ENCODE measurements at places on chromosomes 7 and 10.

- DNase-seq: no peak
Observed at GRCh38 chr7:121062671-121063279, 74.3 kb downstream of the CPED1 start.

DNA sequence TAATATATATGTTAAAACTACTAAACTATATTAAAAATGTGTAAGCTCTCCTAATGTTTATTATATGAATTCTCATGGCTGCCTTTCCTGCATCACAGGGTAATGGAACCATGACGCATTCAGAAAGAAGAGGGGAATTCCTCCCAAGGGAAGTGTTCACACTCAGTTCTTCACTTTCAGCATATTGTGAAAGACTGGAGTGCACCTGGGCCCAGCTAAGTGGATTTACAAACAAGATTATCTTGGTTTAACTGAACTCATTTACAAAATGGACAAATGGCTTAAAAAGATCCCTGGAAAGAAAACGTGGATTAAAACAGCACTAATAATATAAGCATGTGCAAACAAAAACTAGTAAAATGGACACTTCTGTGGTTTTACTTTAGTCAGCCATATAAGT lies 149.8 kb downstream of the DOCK4 start:
- DNase-seq: no peak

DNA sequence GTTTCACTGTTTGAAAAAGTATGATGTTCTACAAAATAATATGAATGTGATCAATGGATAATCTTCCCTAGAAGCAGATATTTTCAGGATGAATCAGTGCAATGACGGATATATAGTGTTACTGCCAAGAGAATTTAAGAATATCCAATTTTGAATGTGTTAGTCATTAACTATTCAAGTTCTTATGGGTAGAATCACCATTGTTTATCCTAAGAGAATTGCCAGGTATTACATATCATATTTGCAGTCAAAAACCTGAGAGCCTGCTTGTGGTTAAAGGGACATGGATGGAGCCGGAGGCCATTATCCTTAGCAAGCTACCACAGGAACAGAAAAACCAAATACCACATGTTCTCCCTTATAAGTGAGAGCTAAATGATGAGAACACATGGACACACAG lies 26.9 kb downstream of the AHR start:
- DNase-seq: no peak

GRCh38 chr10:28479425-28479865 lies 53.5 kb upstream of the WAC start:
- no peak for DNase-seq

GRCh38 chr10:123100030-123100762 lies 35.6 kb upstream of the HMX3 start:
- no peak for DNase-seq

- no peak for DNase-seq
Observed at GRCh38 chr7:45919231-45919784, 1.8 kb downstream of the IGFBP3 start.

- DNase-seq: peak; percentile 79
Observed at GRCh38 chr7:131546583-131547141, 9.8 kb downstream of the PODXL start.

DNA sequence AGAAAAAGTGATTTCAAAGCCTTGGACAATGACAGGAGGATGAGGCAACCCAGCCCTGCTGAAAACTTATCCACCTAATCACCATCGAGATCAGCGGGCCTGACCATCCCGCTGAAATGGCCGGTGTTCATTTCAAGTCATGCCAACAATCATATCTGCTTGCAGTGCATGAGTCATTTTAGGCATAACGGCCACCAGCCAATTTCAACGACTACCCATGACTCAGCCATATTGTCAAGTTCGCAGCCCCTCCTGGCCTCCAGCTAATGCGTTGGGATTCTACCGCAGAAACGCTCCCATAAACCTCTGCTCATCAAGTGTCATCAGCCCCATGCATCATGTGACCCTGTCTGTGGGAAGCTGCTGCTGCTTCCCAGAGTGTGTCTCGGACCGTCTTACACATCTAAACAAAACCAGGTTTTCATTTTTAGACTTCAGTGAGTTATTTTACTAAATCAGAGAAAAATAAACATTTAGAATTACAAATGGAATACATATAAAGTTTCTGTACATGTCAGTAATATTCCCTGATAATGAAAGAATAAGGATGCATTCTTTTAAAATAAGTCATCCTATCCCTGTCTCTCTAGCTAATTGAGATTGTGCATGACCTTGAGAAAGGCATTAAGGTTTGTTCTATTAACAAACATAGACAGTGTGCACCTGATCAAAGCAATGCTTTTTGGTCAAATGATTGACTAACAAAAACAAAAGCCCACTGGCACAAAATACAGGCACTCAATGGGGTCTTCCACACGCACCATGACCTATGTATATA lies 188.9 kb downstream of the ADAM12 start:
- no peak for DNase-seq

- DNase-seq: no peak
Observed at GRCh38 chr7:30816645-30817370, 45.6 kb downstream of the MINDY4 start.

- DNase-seq: no peak
Observed at GRCh38 chr10:75739414-75740143, 308.2 kb downstream of the LRMDA start.

- peak; percentile 74 for DNase-seq
Observed at GRCh38 chr7:143884969-143885559, 16.9 kb downstream of the TCAF1 start.

DNA sequence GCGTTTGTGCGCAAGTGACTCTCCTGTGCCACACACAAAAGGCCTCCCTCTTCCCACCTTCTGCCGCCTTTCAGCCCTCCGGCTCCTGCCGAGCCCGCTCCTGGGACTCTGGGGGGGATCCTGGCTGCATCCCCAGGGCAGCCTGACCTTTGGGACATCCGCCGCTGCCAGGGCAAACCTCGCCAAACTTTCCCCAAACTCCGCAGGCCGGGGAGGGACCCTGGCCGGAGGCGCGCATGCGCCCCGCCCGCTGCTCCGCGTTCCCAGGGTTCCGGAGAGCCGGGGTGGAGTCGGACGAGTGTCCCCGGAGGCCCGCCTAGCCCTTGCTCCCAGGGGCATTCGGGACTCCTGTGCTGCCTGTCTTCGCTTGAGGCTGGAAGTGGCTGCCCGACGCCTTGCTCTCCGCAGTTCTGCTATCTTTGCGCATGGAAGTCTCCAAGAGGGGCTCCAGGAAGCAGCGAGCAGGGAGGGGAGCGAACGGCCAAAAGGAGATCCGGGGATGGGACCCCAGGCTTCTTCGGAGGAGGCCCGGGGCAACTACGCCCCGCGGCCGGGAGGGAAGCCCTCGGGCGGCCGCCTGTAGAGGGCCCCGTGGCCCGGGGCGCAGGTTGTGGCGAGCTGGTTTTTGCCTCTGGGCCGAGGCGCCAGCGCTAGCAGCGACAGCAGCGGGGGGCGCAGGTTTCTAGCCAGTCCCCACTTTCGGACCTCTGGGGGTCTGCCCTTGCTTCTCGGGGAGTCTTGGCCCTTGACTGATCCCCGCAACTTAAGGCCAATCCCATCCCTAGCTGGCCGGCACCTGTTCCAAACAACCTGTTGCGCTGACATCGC lies 7.0 kb downstream of the PTF1A start:
- DNase-seq: no peak

DNA sequence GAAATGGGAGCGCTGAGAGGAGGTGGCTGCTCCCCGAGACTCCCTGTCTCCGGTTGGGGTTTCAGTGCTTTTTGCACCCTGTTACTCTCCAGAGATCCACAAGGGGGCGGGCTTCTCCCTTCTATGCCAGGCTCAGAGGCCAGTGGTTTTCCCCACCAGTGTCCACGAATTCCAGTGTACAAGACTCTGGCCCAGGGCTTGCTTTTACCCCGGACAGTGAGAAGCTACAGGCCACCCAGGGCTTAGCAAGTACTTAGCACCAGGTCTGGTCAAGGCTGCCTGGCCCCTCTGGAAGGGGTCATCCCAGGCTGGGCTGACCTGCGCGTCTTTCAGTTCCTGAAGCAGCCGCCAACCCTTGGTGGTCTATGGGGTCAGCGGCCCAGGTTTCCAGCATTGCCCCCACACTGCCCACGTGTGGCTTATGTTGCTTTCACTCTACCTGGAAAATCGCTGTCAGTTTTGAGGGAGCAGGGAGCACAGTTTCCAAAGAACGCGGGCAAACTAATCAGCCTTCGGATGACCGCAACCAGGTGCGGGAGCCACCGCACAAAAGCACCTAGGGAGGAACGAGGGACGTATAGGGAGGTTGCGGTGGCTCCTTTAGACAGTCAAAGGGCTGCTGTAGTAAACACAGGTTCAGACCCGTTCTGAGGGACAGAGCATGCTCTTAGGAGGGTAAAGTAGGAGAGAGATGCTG lies 6.8 kb downstream of the CYP26A1 start:
- DNase-seq: peak; percentile 35

DNA sequence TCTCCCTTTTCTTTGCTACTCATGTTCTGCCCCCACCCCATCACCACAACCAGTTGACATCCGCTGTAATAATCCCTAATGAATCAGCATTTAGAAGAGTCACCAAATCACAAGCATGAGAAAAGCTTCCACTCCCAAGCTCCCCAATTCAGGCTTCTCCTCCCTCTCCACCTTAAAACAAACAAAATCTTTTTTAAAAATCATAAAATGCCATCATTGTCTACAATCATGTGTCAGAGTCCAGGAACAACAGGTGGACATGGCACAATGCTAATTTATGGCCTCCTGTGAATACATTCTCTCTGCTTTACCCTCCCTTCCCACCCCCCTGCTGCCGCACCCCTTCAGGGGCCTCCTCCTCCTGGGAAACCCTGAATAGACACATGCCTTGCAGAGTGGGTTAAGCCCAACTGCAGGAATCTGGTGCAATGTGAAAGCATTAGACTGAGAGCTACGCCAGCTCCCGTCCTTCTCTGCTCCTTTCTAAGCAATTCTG lies 3.7 kb downstream of the LRRC4 start:
- no peak for DNase-seq

DNA sequence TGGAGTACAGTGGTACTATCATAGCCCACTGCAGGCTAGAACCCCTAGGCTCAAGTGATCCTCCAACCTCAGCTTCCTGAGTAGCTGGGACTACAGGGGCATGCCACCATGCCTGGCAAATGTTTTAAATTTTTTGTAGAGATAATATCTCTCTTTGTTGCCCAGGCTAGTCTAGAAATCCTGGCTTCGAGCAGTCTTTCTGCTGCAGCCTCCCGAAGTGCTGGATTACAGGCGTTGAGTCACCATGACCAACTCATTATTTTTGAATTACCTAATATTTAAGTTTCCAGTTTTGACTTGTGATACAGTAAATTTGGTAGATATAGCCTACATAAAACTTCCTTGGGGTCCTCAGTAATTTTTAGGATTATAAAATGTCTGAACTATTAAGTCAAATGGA lies 74.1 kb downstream of the RUNDC3B start:
- no peak for DNase-seq

- no peak for DNase-seq
Observed at GRCh38 chr7:35277359-35277758, 23.5 kb upstream of the TBX20 start.

DNA sequence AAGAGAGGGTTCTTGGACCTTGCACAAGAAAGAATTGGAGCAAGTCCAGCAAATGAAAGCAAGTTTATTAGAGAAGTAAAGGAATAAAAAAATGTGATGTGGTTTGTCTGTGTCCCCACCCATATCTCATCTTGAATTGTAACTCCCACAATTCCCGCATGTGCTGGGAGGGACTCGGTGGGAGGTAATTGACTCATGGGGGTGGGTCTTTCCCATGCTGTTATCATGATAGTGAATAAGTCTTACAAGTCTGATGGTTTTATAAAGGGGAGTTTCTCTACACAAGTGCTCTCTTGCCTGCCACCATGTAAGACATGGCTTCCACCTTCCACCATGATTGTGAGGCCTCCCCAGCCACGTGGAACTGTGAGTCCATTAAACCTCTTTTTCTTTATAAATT lies 39.2 kb upstream of the FZD9 start:
- no peak for DNase-seq

DNA sequence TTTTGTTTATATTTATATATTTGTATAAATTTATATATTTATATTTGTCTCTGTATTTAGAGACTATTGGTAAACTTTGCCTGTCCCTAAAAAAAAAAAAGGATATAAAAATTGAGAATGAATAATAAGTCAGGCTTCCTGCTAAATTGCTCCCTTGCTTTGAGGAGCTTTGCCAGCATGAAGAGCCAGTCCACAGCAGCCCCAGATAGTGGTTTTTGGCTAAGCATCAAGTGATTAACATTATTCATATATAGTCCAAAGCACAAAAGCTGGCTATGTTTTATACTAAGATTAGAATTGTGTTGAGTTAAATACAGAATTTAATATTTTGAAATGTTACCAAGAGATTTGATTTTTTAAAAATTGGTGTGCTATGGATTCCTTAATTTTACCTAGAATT lies 264.9 kb upstream of the FERD3L start:
- no peak for DNase-seq

- DNase-seq: no peak
Observed at GRCh38 chr7:17632384-17632783, 307.9 kb downstream of the SNX13 start.

DNA sequence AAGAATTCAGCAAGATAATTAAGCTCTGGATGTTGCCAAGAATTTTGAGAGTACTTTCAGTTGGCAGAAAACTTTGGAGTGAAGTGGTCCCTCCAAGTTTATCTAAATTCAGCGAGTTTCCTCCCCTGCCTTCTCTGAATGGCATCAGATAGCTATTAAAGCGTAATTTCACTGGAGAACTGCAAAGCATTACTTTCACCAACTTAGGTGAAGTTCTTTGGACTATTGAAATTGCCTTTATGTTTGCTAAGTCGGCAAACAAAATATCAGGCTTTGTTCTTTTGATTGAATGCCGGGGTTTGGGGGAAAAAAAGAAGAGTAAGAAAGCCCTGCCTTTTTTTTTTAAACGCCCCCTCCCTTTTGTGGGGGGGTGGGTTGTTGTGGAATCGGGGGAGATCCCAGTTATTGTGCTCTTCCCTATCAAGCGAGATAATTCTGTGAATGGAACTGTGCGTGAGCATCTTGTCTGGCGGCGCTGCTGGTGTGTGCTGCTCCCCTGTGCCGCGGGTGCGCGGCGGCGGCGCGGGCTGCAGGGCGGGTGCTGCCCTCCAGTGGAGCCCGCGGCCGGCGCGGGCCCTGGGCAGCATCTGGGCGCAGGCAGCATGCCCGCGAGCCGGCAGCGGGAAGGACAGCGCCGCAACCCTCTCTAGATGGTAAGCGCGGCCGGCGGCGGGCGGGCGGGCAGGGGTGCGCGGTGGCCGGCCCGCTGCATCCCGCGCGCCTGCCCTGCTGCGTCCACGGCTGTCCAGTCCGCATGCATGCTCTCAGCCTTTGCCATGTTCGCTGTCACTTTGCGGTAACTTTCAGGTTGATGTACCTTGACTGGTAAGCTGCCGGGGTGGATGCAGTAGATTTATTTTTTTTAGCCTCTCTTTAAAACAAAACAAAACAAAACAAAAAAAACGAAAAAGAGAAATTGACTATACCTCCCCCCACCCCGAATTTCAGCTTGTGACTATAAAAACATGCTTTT lies 176.5 kb downstream of the TCF7L2 start:
- DNase-seq: no peak

All from COLO829 (cell line).